ENCODE measurements at places on chromosomes 16 and 17.

DNA sequence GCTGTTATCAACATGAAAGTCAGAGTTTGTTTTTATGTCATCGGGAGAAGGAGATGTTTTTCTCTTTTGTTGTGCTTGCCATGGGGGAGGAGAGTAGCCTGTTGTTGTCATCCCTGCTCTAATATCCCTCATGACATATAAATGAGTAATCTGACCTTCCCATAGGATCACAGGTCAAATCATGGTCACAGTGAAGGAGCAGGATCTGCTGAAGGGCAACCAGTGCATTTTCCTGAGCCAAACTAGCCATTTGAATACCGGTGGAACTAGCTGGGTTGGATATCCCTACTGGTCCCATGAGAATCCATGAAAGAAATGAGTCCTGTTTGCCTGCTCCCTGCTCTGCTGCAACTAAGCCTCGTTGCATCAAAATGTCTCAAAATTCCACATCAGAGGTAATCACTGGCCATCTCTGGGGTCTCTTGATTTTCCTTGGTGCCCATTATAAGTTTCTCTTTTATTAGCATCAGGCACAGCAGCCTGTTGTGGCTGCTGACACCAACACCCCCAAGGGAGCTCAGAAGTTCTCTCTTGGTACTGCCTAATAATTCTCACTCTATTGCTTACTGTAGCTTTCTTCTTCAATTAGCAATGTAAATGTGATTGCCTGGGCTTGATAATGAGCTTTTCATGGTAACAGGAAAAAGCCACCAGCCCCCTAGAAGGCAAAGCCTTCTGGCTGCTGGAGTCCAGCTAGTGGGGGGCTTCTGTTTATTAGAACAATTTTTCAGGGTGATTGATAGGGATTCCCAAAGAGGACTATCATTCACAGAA, 211.4 kb upstream of the ERCC4 start:
- no peak for DNase-seq

DNA sequence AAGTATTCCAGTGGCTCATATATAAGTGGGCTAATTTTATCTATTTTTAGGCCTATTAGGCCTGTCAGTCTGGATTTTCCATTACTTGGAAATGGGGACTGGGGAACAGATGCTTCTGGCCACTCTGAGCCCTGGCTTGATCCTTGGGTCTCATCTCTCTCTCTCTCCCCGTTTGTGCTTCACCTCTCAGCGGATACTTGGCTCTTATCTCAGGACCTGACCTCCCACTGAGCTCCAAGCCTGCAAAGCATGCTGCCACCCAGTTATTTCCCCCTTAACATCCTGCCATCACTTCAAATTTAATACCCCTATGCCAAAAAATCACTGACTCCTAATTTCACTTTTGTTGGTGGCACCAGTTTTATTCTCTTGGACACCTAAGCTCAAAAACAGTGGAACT, 4.2 kb downstream of the ZNF843 start:
- DNase-seq = no peak

DNA sequence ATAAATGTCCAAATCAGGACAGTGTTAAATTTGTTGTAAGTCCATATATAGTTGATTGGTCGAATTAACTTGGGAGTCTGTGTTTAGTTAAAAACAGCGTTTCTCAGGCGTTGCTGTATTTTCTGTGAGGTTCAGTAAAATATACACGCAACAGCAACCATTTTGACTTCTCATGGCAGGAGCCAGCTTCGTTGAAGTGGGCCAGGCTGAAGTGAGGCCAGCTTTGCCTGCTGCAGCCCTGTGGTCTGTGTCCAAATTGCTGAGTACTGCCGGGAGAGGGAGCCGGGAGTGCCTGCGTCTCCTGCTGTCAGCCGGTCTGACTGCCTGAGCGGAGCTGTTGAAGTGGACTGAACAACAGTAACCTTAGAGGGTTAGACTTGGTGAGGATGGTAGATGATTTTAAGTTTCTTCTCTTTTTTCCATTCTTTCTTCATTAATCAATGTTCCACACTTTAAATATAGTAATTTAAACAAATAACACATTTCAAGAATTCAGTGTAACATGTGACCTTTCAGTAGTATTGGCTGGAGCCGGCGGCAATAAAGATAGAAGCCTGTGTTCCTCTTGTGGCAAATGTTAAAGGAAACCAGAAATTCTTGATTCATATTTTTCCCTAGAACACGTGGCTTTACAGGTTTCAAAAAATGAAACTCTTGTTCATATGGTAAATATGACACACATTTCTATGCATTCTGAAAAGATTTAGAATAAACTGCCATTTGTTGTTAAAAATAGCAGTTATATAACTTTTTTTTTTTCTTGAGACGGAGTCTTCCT, 37.0 kb upstream of the ZNF750 start:
- DNase-seq = peak; percentile 58

DNA sequence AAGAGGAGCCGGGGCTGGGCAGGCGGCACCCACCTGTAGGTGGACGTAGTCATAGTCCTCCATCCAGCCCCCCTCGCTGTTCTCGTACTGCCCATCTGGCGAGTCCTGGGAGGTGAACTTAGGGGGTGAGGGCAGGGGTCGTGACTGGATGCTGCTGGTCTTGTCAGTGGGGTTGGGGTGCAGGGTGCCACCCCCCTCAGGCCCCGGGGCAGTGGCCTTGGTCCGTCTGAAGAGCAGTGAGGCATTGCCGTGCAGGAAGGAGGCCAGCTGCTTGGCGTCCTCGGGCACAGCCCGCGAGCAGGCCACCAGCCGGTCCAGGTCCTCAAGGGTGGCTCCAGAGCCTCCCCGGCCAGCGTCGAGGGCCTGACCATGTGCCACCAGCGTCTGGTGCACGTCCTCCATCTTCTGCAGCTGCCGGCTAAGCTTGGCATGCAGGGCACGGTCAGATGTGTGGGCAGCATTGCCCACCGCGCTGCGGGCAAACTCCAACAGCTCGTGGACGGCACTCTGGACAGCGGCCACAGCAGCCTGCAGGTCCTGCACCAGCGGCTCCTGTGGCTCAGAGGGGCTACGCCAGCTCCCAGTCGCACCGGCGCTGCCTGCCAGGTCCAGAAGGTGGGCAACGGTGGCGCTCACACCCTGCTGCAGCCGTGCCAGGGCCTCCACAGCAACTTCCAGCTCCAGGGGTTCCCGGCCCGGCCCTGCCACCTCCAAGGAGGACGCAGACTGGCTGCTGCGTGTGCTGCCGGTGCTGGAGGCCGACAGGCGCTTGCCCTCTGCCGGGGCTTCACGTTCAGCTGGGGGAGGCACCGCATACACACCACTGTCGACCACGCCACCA, 16.3 kb downstream of the CTRB1 start:
- no peak for DNase-seq

GRCh38 chr17:43528319-43528987, 17.7 kb downstream of the ETV4 start:
- DNase-seq = no peak

GRCh38 chr16:31334934-31335333, 20.0 kb upstream of the ITGAX start:
- no peak for DNase-seq

GRCh38 chr16:67961551-67961957, 6.9 kb downstream of the SLC12A4 start:
- DNase-seq = no peak

- DNase-seq = no peak
Measured at GRCh38 chr16:23279721-23280153, 22.4 kb upstream of the SCNN1B start.

GRCh38 chr17:59186850-59187249, 23.0 kb upstream of the SMG8 start:
- DNase-seq = no peak

DNA sequence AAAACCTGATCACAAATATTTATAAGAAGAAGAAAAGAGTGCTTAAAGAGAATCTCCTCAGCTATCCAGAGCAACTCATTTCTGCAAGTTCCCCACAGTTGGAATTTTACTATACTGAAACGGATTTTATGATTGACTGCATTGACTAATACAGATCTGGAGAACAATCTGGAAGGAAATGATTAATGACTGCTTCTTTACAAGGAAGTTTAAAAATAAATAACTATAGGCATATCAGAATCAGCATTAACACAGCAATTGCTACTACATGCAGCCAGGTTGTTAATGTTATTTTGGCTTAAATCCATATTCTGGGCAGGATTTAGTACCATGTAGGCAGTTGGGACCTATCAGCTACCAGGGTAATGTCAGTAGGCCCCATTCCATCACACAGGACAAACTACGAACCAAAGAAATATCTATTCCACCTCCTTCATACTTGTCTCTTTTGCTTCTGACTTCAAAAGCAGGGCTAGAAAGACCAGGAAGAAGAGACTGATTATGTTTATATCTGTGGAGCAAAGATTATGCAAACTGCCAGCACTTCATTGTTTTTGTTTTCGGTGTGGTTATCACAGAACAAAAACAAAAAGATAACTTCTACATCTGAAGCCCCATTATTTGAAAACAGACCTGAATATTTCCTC, 3.9 kb downstream of the SKAP1 start:
- no peak for DNase-seq

GRCh38 chr16:85483424-85483823, 129.7 kb upstream of the GSE1 start:
- no peak for DNase-seq

DNA sequence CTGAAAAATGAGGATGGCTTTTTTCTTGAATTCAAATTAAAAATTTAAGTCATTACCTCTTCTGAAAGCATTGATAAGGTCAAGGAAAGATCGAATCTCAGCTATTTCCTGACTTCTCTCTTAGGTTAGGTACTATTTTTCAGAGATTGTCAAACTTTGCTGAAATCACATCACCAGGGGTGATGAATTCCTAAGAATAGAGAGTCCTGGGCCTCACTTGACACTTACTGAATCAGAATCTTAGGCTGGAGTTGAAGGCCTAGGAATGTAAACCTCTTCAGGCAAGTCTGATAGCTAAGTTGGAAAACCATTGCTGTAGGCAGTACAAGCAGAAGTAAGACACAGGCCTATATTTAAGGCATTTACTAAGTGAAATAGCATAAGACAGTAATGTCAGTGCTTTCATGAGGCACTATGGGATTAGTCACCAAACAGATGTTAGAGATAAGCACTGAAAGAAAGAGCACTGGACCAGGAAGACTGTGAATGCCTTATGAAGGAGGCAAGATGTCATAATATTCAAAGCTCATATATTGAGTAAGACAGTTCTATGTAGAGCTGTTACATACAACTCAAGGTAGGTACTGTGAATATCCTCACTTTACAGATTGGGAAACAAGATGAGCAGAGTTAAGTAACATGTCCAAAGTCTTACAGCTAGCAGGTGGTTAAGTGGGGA, 21.5 kb downstream of the DCAF7 start:
- peak; percentile 60 for DNase-seq

GRCh38 chr17:79608624-79608959, 2.3 kb downstream of the RBFOX3 start:
- DNase-seq = no peak

DNA sequence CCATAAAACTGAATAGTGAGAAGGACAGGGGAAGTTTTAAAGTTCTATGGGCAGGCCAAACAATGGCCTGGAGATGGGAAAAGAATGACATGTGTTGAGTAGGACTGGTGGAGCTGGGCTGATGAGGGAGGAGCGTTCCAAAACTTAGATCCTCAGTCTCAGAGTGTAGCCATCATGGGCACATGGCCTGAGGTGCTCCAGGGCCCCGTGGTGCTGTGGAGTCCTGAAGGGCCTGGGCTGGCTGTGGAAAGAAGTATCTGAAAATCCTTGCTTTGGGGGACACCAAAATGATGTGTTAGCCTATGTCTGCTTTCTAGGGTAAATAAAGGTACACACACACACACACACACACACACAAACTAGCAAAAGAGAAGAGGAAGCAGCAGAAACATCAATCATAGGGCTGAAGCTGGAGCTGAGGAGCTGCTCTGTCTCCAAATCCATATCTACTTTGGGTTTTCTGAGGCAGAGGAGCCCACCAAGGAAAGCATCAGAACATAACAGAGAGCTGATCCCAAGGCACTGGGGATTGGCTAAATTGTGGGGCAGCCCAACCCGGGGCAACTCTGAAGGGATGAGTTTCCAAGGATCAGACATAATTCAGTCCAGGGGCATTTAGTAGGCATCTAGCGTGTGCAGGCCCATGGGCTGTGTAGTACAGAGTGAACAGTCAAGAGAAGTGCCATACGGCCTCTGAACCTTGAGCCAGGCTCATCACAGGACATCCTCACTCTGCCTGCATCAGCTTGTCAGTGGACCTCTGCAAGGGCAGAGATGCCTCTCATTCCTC, 85.2 kb downstream of the C16orf78 start:
- no peak for DNase-seq

DNA sequence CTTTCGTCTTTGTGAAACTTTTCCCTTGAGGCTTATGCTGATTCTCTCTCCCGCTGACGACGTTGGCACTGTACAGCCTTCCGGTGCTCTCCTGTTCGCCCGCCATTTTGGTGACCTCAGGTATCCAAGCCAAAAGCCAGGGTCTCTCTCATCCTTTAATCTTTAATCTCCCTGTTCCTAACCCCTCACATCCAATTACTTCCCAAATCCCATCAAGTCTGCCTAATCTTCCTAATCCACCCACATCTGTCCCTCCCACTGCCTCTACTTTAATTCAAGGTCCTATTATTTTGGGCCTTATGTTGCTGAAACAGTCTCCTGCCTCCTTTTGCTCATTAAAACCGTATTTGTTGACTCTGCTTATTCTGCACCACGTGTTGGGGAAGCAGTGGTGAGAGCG, 7.3 kb downstream of the WRAP53 start:
- no peak for DNase-seq
